IPS-NIHi11 (cell line): ENCODE measurements at places on chromosomes 4 and X.

DNA sequence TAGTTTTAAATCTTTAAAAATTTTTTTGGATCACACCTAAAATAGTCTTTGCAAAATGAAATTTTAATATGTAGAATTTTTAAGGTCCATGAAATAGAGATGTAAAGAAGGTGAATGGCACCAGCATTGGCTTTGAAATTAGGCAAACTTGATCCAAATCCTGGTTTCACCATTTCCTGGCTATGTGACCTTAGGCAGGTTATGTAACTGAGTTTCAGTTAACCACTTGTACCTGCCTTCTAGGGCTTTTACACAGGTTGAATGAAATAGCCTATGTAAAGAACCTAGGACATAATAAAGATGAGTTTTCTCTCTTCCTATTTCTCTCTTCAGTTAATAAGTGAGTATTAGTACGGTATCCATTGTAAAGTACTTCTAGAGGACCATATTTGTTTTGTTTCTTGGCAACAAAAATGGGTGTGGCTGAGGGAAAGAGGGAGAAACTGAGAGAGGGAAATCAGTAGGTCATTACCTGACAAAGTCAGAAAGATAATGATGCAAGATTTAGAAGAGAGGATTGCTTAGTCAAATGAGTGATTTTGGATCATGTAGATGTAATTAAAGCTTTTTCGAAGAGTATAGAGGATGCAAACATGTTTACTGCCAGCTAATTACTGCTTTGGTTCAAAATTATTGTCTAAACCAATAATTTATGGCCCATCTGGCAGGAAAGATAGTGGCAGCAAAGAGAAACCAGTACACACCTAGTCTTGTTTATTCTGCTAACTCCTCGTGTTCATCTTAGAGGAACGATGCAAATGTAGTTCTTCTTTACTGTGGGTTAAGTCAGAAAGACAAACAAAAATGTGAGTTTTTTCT, 81.9 kb downstream of the PDLIM5 start:
- DNase-seq, result no peak

GRCh38 chrX:44343412-44344141, at the start of gene EFHC2:
TSS of gene EFHC2 (minus strand) at chrX:44343672. CDS start at chrX:44343588, 84 bp downstream.
- DNase-seq, result peak; percentile 49

- no peak for DNase-seq
Measured at GRCh38 chr4:145182222-145182621, 1.8 kb upstream of the OTUD4 start.

DNA sequence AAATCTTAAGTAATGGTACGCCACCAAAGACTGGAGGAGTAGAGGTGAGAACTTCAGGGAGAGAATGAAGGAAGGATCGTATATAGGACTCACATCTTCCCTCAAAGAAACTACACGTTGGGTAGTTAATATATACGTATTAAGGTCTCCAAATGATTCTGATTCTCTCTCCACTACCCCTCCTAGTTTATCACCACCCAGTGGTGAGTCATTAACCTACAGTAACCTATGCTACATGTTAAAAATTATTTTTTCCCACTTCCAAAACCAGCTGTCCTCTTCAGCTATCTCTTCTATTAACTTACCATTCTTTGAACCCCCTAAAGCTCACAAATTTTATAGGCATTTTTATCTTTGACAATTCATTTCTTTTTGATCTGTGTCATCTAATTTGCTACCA, 69.7 kb downstream of the RPS6KA6 start:
- no peak for DNase-seq

GRCh38 chr4:147590249-147590920, 26.8 kb upstream of the TMEM184C start:
- peak; percentile 58 for DNase-seq

GRCh38 chr4:5118091-5118786, 67.0 kb downstream of the STK32B start:
- no peak for DNase-seq

DNA sequence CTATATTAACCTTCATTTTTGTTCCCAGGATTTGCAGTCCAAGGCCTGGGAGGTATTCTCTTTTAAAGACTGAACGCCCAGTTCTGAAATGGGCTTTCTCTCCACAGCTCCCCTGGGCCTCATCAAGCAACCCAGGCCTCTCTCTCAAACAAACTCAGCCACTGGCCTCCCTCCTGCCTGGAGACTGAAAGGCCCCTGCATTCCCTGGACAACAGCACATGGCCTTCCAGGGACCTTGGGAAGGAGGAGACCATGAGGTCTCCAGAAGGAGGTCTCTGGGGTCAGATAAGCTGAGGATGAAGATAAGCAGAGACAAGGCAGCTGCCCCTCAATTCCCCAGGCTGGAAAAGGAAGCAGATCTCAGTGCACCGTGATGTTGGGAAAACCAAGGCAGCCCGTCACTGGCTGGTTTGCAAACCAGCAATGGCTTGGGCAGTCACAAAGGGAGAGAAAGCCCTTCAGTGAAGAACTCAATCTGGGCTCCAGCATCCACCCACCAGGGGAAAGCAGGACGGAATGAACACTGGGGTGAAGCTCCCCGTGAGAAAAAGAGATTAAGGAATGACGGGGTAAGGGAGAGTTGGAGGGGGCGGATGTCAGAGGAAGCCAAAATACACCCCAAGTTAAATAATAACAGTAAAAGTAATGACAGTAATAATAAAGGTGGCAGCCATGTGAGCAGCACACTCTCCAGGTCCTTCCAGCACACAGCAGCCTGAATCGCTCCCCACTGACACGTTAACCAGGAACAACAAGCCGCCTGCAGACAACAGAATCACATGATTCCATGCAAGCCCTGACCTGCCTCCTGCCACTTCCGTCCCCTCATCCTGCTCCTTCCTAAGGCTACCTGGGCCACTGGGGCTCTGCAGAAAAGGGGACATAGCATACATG, 22.3 kb downstream of the AMOT start:
- DNase-seq, result no peak

GRCh38 chrX:22184096-22184495, 88.6 kb upstream of the CBLL2 start:
- DNase-seq, result no peak

DNA sequence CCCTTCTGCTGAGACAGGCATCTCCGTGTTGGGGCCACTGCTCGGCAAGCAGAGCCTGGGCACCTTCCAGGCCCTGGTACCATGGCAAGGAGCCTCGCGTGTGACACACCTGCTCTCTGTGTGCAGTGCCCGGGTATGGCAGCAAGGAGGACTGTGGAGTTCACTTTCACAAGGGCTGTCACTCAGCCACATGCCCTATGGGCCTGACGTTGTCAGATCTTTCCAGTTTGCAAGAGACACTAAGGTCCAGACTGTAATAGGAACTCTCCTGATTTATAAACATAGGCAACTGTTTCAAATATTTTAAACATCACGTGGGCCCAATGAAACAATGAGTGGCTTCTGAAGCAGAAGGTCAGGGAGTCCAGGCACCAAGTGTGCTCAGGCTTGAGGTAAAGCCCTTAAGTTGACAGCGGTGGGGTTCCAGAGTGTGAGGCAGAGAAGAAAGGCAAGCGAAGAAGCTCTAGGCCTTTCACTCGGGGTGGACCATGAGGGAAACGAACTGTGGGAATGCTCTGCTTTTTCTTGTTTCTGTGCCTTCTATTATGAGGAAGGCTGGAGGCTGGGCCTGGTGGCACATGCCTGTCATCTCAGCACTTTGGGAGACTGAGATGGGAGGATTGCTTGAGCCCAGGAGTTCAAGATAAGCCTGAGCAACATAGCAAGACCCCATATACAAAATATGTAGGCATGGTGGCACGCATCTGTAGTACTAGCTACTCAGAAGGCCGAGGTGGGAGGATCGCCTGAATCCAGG, 108.6 kb upstream of the TRIM2 start:
- DNase-seq, result no peak

DNA sequence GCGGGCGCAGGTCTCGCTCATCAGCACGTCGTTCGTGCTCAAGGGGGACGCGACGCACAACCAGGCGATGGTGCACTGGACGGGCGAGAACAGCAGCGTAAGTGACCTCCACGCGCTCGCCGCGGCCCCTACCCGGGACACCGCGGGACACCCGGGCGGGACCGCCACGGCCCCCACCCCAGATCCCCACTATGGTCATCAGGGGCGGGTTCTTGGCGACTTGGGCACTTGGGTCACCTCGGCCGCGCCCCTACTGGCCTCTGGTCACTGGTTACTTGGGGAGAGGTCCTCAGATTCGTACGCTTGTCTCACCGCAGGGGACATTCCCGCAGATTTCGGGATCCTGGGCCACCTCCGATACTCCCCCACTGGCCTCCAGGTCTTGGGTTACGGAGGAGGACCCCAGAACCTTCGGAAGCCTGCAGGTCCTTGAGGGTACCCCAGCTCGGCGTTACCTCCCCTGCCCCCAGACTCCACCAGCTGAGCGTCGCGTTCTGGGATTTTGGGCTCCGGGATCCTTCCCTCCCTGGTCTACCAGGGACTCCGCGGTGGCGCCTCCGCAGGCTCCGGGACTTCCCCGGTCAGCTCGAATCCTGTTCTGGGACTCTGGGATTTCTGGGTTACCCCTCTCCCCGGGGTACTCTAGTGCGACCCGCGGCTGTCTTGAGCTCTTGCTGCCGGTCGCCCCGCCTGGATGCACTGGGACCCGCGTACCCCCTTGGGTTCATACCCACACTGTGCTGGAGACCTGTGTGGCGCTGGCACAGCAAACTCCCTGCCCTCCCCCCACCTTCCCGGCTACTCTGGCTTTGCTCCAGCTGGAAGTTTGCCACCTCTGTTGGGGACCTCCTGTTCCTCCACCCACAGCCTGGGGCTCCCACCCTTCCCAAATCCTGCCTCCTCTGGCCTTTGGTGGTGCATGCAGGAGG, 956 bp downstream of the SORCS2 start:
- DNase-seq, result no peak
